ENCODE measurements at places on chromosomes 12 and 14.

GRCh38 chr12:12016284-12017100, 54.2 kb upstream of the BCL2L14 start:
- H3K4me3 ChIP-seq: no peak overlapping the region
- no peak overlapping the region for H3K27ac ChIP-seq
- no peaks in the 10 kb centered on the region for H3K27me3 ChIP-seq

DNA sequence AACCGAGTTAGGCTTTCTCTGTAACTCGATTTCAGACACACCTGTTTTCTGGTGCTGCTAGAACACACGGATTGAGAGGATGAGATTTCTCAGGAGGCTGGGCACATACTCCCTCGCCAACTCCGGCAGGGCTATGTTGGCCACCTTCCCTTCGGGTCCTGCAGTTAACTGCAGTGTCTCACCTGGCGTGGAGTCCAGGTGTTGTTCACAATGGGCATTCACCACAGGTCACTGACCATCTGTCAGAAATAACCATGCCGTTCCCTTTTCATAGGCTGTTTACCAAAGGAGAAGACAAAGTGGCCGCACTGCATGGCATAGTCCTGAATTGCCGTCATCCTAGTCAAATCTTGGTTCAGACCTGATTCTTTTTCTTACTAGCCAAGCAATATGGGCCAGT, 5.5 kb upstream of the KCNH3 start:
- DNase-seq: no peak
- H3K4me1 ChIP-seq: peaks cover 10% of the 10 kb centered on the region
- no peaks in the 10 kb centered on the region for H3K36me3 ChIP-seq
- no peak overlapping the region for H3K4me3 ChIP-seq

- no peaks in the 10 kb centered on the region for H3K27me3 ChIP-seq
- H3K4me3 ChIP-seq: no peak overlapping the region
- H3K27ac ChIP-seq: no peak overlapping the region
- no peaks in the 10 kb centered on the region for H3K36me3 ChIP-seq
- no peaks in the 10 kb centered on the region for H3K4me1 ChIP-seq
These were observed 235.1 kb upstream of the LRIG3 start for GRCh38 chr12:59155448-59155847.

DNA sequence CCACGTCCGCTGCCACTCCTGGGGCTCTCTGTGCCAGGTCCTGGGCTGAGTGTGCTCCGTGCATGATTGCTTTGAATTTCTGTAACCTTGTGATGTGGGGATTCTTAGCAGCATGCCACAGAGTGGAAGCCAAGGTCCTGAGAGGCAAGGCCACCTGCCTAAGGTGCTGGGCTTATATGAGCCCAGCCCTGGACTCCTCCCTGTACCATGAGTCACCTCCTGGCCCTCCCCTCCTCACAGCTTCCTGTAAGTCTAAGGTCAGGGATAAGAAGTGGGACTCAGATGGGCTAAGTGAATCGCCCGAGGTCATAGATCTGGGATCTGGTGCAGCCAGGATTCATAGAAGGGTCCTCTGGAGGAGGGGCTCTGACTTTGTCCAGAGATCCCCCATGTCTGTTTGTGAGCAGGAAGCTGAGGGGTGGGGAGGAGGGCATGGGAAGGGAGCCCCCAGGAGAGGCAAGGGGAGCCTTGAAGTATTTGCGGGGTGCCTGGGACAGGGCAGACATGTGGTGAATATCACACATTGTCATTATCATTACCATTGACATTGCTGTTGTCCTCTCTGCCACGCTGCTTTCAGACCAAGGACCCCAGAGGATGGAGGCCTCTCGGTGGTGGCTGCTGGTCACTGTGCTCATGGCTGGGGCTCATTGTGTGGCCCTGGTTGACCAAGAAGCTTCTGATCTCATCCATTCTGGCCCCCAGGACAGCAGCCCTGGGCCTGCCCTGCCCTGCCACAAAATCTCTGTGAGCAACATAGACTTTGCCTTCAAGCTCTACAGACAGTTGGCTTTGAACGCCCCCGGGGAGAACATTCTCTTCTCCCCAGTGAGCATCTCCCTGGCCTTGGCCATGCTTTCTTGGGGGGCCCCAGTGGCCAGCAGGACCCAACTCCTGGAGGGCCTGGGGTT, 28.8 kb downstream of the SERPINA3 start:
- no peaks in the 10 kb centered on the region for H3K36me3 ChIP-seq
- no peaks in the 10 kb centered on the region for H3K4me1 ChIP-seq
- no peak overlapping the region for H3K4me3 ChIP-seq
- H3K27me3 ChIP-seq: no peaks in the 10 kb centered on the region
- no peak overlapping the region for H3K27ac ChIP-seq
- no peak for DNase-seq

DNA sequence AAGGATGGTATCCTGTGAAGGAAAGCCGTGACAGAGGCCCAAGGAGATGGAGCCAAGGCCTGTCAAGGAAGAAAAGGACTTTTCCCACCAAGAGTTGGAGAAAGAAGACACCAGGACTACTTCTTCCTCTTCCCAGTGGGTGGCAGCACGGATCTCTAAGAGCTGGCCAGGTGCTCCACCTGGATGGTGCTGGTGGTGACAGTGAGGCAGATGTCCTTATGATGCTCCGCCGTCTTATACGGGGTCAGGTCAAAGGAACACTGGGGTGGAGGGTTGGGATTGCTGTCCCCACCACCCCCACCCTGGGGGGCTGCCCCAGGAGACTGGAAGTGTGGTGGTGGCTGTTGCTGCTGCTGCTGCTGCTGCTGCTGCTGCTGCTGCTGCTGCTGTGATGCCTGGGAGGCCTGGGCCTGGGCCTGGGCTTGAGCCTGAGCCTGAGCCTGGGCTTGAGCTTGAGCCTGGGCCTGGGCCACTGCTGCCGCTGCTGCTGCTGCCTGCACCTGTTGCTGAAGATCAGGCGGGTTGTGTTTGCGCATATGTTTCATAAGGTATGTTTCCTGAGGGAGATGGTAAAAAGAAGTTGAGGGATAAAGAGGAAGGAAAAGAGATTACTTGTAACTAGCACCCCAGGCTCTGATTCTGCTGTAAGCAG, 4.8 kb upstream of the ING4 start:
- no peak overlapping the region for H3K4me3 ChIP-seq
- H3K27me3 ChIP-seq: no peaks in the 10 kb centered on the region
- peaks cover 9% of the 10 kb centered on the region for H3K4me1 ChIP-seq
- DNase-seq: no peak
